Adipocyte (in vitro differentiated cells): ENCODE measurements at places on chromosomes 2 and 18.

DNA sequence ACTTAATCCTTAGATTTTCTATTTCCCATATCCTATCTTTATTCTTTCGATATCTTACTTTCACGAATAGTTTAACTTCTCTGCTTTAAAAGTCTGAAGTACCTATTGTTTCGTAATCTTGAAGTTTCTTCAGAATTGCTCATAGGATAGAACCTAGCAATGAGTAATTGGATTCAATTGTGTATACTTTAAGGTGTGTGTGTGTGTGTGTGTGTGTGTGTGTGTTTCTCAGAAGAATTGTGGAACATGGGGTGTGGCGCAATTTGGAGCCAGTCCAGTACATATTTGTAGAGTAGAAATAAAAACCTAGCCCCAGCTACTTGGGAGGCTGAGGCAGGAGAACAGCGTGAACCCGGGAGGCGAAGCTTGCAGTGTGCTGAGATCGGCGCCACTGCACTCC lies 897.6 kb downstream of the BCL11A start:
- DNase-seq = no peak

DNA sequence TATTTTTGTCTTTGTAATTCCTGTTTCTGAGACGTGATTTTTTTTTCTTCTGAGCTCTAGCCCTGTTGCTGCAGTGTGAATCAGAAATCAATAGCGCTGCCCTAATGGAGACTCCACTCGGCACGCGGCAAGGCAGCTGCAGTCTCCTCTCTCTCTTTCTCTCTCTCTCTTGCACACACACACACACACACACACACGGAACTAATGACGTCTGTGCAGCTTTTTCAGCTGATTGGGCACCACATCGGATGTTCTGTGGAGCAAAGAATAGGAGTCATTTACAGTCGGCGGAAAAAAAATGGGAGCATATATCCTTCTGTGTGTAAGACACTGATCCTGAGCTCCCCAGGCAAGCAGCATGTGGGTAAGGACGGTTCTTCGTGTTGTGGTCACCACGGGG lies 2.0 kb upstream of the MYT1L start:
- no peak for DNase-seq

DNA sequence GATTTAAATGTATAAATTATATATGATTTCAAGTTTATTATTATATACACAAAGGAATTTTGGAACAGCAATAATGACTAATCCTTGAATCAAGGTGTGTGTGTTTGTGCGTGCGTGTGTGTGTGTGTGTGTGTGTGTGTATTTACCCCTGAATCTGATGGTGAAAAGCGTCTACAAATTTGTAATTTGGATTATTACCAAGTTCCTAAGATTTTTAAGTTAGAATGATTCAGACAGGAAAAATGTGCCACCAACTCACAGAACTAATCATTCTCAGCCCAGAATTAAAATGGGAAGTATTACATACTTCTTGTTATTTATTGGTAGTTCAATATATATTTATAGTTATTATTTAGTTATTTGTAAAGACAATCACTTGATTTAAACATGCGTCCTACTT lies 12.3 kb downstream of the CALCRL start:
- no peak for DNase-seq

DNA sequence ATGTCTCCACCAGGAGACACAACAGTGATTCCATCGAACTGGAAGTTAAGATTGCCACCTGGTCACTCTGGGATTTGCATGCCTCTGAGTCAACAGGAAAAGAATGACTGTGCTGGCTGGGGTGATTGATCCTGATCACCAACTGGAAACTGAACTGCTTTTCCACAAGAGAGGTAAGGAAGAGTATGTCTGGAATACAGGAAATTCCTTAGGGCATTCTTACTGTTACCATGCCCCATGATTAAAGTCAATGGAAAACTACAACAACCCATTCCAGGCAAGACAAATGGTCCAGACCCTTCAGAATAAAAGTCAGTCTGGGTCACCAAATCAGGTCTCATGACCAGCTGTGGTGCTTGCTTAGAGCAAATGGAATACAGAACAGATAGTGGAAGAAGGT lies 12.0 kb upstream of the DDX1 start:
- no peak for DNase-seq

- no peak for DNase-seq
Measured at GRCh38 chr2:136334967-136335366, 217.0 kb upstream of the CXCR4 start.

- no peak for DNase-seq
Measured at GRCh38 chr2:149487189-149487588, 100.4 kb downstream of the MMADHC start.

GRCh38 chr2:105235388-105236059 lies 6.0 kb upstream of the GPR45 start:
- peak; percentile 96 for DNase-seq

DNA sequence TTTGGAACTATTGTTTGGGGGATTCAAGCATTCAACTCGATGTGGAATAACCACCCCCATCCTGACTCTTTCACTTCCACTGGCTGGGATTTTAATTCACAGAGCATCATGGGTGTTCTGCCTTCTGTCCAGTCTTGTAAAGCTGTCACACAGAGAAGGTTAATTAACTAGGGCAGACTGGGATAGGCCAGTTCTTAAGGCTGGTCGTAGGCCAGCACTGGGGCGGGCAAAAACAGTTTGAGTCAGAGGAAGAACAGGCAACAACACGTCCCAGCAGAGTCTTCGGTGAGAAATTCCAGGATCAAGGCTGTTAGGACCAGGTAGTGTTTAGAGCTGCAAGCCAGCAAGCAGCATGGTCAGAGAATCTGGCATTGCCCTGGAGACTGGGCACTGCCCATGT lies 4.0 kb upstream of the RNF152 start:
- no peak for DNase-seq

DNA sequence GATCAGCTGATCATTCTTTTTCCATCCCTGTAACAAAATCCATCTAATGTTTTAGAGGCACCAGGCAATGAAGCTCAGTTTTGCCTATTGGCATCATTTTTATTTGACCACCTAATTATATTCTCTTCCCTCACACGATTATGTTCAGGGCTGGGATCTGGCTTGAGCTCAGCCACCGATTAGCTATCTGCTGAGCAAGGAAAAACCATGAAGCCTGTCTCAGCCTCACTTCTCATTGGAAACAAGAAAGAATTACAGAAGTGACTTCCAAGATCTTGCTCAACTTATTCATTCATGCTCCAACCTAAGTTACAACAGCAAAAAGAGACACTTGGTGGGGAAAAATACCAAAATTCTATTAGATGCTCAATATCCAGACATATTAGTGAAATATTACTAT lies 139.0 kb upstream of the SH3BP4 start:
- DNase-seq = no peak

- DNase-seq = peak; percentile 34
Measured at GRCh38 chr2:133266041-133266925, 302.0 kb downstream of the NCKAP5 start.

DNA sequence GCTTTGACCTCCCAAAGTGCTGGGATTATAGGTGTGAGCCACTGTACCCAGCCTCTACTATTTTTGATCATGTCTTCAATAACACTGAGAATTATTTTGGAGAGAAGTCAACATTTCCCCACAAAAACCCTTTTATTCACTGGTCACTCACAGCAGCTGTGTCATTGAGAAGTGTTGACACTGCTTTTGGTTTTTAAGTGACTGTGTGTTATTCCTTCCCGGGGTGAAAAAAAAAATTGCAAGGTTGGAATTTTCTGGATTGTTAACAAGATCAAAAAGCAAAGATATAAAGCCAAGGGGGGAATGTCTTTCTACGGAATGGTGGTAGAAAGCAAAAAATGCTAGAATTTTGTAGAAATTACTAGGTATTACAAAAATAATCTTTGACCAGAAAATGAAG lies 61.5 kb downstream of the TANC1 start:
- DNase-seq = no peak

DNA sequence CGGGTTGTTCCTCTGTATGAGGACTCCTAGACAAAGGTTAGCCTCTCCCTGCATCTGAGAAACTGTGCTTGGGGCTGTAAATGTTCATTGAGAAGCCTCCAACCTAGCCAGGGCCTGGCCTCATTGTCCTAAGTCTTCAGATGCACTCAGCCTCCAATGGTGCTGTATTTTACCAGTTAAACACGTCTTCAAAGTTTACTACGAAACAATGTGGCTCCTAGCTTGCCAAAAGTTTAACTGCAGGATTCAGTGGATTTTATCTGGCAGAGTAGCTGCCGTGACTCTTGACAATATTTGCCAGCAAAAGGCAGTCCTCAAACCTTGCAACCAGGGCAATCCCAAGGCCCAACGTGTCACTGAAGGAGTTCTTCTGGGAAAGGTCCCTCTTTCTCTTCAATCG lies 1.1 kb downstream of the PID1 start:
- no peak for DNase-seq

GRCh38 chr2:180101846-180102245 lies 94.7 kb upstream of the CWC22 start:
- DNase-seq = peak; percentile 27

GRCh38 chr2:10499275-10499907 lies 51.3 kb upstream of the ODC1 start:
- DNase-seq = no peak
